Kidney (tissue), 22 donors: ENCODE measurements at places on chromosomes 7 and 10.

- no peak for DNase-seq
These were observed 700.2 kb downstream of the PARD3 start for GRCh38 chr10:34114914-34115313.

GRCh38 chr10:12455766-12456165, 106.4 kb downstream of the CAMK1D start:
- peak; percentile 29 for DNase-seq

DNA sequence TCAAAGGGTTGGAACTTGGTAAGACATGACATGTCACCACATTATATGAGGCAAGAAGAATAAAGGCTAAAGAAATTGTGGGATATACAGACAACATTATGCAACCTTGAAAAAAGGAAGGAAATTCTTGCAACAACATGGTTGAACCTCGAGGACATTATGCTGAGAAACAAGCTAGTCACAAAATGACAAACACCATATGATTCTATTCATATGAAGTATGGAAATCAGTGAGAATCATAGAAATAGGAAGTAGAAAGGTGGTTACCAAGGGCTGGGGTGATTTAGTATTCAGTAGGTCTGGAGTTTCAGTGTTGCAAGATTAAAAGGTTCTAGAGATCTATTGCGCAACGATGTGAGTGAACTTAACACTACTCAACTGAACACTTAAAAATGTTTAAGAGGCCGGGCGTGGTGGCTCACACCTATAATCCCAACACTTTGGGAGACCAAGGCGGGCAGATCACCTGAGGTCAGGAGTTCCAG, 126.9 kb upstream of the TBX20 start:
- DNase-seq, result no peak

DNA sequence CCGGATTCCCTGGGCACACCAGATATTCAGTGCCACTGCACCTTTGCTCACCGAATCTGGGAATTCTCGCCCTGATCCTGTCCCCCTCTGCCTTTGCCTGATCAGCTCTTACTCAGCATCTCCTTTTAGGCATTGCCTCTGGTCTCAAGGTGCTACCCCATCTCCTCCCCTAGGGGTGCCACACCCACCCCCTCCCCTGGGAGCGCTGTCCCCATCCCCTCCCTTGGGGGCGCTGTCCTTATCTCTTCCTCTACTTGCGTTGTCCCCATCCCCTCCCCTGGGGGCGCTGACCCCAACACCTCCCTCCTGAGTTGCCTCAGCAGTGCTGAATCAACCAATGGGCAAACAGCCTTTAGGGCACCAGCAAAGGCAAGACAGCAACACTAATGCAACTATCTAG, 686.9 kb upstream of the FOXK1 start:
- no peak for DNase-seq

DNA sequence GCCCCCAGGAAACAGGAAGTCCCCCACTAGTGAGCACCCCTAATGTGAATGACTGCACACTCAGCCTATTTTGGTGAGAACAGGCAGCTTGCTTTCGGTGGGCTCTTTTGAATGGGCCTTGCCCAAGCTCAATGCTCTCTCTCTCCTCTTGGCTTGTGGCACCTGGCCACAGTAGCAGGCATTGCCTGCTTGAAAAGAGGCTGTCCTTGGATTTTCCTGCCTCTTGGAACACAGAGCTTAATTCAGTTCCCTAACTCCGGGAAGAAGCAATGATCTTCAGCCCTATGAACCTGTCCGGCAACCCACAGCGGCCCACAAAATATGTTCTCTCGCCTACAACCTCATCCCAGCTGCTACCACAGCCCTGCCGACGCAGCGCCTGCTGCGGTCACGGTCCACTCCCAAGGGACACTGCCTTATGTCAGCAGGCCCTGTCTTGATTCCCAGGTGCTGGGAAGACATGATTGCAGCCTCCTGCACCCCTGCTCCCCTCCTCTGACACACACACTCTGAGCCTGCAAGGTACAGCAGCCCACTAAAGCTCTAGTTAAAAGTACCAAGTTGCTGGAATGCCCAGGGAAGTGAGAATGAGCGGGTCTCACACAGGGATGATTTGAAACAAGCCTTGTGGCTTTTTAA, 715.5 kb upstream of the GALNT17 start:
- no peak for DNase-seq

DNA sequence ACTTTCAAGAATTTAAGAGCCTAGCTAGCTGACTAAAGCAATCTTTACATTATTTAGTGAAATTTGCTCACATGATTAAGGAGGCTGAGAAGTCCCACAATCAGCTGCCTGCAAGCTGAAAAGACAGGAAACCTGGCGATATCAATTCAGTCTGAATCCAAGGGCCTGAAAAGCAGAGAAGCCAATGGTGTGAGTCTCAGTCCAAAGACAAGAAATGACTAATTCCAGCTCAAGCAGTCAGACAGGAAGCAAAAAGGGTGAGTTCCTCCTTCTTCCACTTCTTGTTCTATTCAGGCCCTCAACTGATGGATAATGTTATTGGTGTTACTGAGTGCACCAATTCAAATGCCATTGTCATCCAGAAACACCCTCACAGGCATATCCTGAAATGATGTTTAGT, 1231.6 kb upstream of the CELF2 start:
- no peak for DNase-seq

DNA sequence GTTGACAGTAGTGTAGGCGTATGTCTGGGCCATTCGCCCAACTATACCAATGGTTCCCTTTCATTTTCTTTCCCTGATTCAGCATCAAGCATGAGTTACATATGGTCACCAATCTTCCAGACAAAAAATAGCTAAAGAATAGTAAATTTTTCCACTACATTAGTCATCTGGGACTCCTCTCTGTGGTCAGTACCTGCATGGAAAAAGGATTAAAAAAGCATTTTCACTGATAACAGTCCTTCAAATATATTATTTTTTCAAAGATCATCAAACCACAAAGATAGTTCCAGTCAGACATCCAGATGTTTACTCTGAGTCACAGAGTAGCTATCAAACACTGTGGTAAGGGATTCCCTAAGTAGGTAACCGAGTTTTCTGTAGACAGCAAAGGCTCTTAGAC, 302.6 kb upstream of the SEMA3D start:
- DNase-seq, result no peak

GRCh38 chr10:73997461-73997786, 492 bp upstream of the VCL start:
- DNase-seq, result no peak

DNA sequence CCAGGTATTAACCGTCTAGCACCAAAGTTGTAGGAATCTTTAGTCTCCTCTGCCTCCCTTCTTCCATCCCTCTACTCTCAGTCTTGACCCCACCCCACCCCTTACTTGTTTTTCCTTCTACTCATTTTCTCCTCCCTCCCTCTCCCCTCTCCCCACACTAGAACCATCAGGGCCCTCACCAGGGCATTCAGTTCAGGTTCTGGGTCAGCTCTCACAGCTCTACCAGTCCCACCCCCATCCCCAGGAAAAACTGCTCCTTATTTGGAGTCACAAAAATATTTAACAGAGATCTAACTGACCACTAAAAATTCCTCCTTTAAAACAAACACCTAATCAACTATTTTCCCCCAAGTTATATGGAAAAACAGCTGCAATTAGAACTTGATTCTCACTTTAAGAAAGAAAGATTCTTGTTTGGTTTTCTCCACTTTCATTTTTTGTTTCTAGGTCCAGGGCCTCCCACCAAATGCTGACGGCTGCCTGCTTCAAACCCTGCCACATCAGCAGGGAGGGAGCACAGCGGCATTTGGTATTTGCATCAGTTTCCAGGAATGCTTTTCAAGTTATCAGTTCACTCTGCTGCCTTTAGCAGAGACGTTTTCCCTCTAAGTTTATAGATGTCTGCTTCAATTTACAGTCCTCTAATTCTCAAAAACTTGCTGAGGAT, 2.8 kb upstream of the COL1A2 start:
- peak; percentile 35 for DNase-seq

GRCh38 chr7:155282671-155283070, 15.0 kb upstream of the INSIG1 start:
- DNase-seq, result no peak

DNA sequence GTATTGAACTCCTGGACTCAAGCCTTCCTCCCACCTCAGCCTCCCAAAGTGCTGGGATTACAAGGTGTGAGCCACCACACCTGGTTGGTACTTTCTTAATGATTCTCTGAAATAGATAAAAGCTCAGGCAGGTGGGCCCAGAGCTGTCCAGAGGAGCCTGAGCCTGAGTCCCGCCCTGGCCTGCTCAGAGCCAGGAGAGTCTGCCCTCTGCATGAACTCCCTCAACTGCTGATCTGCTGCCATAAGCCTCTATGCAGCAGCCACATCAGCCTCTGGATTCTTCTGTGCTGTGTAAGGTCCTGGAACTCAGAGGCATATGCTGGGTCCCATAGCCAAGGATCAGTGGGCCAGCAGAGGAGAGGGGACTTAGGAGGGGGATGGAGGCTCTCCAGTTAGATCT, 23.1 kb upstream of the DDIT4 start:
- no peak for DNase-seq
